IPS DF 19.7 (cell line): ENCODE measurements at places on chromosomes 12 and 14.

DNA sequence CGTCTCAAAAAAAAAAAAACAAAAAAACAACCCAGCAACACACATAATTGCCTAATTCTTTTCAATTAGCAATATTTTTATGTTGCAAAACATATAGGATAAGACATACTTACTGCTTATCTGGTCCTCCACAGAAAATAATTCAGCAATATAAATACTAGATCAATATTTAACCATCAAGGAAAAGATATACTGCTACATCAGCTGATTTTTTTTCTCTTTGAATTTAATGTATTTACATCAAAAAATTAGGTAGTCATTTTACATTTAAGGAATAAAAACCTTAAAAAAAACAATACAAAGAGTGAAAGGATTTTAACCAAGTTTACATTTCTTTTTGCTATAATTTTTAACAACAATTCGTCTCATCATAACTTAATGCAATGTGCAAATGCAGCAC, 28.1 kb downstream of the SPTSSA start:
- DNase-seq = no peak

DNA sequence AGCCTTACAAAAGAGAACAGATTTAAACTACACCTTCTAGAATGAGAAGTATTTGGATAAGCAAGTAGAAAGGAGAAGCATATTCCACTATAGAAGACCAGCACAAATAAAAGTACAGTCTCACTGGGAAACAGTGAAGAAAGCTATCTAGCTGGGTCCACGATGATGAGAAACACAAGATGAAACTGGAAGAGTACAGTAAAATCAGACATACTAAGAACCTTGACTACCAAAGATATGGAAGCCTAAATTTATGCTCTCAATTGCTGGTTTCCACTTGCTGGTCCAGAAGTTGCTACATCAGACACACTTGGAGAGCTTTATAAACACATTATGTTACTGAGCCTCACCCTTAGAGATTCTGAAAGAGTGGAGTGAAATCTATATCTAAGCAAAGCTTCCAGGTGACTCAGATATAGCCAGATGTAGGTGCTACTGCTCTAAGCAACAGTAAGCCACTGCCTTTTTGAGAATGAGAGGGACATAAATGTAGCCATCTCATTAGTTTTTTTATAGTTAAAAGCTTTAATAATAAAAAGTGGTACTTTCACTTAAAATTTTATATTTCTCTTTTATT, 96.3 kb upstream of the BBS10 start:
- DNase-seq = no peak

- DNase-seq = no peak
Observed at GRCh38 chr14:56185992-56186391, 67.8 kb downstream of the PELI2 start.

DNA sequence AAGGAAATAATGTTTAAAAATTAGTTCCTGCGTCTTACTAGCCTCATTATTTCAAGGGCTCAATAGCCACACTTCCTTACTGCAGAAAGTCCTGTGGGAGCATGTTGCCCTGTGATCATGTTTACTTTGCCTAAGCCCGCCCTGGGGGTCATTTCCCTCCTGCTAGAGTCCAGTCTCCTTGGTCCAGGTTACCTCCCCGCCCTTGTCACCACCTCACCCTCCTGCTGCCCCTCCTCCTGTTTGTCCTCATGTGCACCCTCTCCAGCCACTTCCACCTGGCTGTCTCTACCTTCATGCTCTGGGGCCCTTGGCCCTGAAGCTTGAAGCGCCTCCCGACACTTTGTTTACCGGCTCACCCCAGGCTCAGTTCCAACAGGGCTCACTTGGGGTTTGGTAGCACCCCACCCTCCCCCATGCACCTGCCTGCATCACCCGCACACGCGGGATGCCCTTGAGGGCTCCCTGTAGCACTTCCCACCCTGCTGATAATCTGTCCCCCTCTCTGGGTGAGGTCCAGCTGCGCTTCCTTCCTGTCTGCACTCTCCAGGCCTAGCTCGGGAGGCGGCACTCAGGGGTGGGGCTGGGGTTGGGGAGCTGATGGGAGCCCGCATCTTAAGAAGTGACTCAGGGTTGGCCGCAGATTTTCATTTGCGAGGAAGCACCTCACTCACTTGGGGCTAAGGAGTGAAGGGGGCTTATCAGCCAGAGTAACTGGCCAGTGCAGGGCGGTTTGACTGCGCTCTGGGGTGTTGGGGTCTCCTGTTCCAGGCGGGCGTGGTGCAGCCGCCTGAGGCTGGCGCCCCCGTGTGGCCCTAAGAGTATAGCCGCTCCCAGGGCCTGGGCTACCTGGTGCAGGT, 40.1 kb downstream of the SMIM41 start:
- DNase-seq = no peak

DNA sequence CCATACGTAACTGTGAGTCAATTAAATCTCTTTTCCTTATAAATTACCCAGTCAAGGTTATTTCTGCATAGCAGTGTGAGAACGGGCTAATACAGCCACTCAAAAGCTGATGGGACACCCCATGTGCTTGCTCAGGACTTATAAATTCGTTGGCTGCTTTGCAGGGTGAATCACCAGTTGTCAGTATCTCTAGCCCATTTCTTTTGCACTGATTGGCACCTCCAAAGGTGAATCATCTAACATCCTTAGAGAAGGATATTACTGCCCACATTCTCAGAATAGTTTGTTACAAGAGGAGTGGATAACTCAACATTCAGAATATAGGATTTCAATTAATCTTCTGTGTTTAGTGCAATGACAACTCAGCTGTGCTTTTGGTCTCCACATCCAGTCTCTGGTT, 601.5 kb downstream of the KCNH5 start:
- DNase-seq = no peak

- DNase-seq = no peak
Observed at GRCh38 chr14:39472078-39472477, 39.8 kb upstream of the FBXO33 start.

DNA sequence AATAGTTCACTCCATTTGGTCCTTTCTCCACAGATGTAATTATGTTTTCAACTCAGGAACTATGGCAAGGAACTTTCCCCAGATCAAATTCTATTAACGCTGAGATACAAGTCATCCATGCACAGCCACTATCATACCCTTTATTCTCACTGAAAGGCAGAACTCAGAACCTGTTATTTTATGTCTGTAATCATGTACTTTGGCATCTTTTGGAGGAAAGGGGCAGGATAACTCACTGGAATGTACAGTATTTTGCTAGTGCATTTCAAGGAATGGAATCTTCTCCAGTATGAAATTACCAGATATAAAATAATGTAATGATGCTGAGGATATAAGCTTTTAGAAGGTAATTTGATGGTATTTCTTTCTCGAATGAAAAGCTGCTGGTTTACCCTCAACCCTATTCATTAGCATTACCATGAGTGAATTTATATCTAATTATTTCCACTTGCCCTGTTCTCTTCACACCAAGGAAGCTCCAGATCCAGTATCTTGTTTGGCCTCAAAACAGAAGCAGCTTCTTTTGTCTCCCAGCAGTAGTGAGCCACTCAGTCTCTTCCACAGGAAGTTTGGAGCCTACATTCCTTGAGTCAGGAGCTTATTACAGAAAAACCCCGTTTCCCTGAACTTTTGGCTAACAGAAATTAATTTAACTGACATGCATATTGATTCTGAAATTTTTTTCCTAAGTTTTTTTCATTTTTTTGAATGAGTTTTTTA, 10.0 kb upstream of the AMHR2 start:
- no peak for DNase-seq

GRCh38 chr14:65069874-65070413, 32.4 kb downstream of the MAX start:
- no peak for DNase-seq

DNA sequence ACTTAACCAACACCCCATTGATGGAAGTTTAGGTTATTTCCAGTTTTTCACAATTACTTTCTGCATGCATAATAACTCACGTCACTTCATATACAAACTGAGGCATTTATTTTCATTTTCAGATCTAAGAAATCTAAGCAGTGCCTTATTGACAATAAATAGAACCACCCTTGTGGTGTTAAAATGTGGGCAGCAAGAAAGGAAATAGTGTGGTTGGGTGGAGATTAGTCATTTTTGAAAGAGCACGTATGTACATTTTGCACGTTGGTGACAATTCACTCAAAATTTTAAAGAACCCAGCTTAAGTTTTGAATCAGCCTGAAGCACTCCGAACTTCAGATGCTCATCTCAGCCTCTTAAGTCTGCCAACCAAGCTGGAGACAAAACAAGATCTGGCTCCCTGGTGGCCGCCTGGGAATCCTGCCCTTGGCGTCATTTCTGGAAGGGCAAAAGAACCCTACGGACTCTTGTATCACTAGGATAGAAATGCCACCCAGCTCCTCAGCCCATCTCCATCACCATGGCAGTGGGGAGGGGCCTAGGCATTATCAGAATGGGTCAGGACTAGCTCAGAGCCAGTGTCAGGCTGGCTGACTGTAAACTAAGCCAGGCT, 89.5 kb upstream of the BCL2L14 start:
- DNase-seq = no peak

DNA sequence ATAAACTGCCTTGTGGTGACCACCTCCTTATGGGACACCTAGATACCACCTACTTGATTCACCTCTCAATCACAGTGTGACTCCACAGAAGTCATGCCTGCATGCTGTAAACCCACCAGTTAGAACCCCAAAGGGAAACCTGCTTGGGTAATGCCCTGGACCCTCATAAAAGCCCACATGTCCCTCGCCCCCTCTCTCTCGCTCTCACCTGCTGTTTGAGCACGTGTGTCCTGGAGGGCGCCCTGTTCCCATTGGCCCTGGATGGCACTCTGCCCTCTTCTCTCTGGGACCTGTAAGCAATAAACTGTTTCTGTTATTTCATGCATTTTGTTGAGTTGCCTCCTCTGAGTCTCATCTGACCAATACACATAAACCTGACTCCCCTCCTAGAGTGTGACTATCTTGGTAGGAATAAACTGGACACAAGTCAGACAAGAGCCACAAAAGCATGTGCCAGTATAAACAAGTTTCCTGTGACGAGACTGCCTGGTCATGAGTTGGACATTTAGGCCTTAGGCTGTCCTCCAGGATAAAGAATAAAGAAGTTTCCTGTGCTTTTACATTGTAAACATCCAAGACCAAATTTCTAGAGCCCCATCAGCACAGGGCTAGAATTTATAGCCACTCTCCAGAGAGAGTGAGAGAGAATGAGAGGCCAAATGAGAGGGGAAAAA, 8.6 kb downstream of the IFI27L2 start:
- DNase-seq = no peak

GRCh38 chr12:62345667-62346066, 85.5 kb downstream of the USP15 start:
- no peak for DNase-seq

DNA sequence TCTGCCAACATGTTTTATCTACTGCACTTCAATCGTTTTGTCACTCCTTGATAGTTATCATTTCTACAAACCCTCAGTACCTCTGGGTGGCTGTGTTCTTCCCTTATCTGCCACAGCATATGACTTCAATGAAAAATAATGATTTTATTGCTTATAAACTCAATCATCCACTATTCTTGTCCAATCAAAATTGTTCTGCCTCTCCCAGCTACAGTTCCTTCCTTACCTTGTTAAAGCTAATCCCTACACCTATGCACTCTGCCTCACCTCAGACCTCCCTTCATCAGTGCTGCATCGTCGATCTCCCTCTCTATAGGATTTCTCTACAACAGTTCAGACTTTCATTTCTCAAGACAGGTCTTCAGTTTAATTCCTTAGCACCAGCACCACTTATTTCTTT, 58.8 kb downstream of the ERGIC2 start:
- no peak for DNase-seq

DNA sequence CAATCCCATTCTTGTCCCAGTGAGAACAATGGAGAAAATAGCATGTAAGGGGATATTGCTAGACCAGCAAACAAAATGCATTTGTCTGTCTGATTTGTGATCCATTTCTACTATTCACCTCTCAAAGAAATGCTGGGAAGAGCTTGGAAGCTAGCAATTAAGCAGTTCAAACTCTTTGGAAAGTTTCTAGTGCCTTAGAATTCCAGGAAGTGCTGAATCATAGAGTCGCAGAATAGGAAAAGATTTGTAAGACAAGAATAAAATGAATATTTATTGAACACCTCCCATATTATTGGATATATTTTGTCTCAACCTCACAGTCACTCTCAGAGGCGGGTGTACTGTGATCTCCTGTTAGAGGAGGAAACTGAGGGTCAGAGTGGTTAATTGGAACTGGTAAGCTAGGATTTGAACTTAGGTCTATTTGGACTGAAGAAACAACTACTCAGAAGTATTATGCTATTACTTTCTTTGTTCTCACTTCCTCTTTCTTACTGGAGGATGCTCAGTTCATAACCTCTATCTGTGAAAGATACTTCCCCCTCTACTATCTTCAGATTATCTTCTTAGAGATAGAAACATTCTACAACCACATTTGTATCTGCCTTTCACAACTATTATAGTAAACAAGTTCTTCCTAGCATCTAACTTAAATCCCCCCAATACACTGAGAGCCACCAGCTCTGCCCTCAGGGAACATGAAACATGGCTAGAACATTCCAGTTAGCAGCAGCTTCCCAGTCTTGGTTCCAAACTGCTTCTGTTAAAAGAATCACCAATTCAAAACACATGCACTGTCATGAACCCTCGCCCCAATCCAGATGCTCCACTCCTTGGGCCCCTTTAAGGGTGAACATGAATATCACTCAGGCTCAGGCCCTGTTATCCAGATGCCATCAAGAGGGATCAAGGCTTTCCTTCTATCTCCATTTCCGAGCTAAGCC, 64.2 kb downstream of the DRAM1 start:
- no peak for DNase-seq

DNA sequence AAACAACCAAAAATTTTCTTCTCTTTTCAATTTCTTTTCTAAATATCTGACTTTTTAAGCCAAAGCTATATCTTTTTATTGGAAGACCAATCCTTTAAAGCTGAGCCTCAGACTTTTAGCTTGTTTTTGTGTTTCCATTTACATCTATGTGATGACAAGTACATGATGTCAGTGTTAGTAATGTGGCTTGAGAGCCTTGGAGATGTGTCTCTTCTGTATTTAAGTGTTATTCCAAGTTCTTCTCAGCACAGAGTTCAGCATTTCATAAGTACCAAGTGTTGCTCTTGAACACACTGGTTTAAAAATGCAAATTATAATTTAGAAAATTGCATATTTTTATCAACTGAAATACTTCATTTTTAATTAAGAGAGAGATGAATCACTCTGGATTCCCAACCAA, 948.9 kb upstream of the FLRT2 start:
- no peak for DNase-seq

- no peak for DNase-seq
Observed at GRCh38 chr12:31861360-31861759, 97.9 kb upstream of the RESF1 start.

DNA sequence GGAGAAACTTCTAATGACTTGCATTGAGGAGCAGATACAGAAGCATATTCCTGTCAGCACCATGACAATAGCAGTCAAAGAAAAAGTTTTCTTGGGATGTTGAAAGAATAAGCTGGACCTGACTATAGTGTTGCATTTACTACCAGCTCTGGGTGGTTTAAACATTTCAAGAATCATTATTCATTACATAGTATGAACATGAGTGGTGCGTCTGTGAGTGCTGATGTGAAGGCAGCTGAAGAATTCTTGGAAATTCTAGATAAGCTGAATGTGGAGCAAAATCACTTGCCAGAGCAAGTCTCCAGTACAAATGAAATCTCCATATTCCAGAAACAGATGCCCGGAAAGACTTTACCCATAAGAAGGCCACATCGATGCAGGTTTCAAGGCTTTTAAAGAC, 45.0 kb upstream of the STAB2 start:
- DNase-seq = no peak

GRCh38 chr12:114152890-114153289, 186.8 kb upstream of the RBM19 start:
- DNase-seq = no peak

GRCh38 chr14:52025310-52025709, 36.0 kb downstream of the RTRAF start:
- DNase-seq = no peak

GRCh38 chr14:55398679-55399078, 13.0 kb downstream of the ATG14 start:
- DNase-seq = no peak
